ENCODE measurements at places on chromosomes 13 and 19. TPM values are rescaled to one million over a fixed set of nuclear protein-coding genes. Genes with fewer than 3 reads are reported as not detected.
A peak's percentile ranks its signal among the peaks of the same experiment; 100 is the strongest.

- no peak for DNase-seq
Observed at GRCh38 chr13:79663435-79663834, 182.5 kb downstream of the NDFIP2 start.

- DNase-seq: no peak
Observed at GRCh38 chr19:3625996-3626472, 556 bp downstream of the CACTIN start.

GRCh38 chr13:51645154-51645650 is 60.9 kb downstream of the WDFY2 start:
- DNase-seq: no peak

- DNase-seq: no peak
Observed at GRCh38 chr13:113838711-113839201, 25.1 kb downstream of the GAS6 start.

DNA sequence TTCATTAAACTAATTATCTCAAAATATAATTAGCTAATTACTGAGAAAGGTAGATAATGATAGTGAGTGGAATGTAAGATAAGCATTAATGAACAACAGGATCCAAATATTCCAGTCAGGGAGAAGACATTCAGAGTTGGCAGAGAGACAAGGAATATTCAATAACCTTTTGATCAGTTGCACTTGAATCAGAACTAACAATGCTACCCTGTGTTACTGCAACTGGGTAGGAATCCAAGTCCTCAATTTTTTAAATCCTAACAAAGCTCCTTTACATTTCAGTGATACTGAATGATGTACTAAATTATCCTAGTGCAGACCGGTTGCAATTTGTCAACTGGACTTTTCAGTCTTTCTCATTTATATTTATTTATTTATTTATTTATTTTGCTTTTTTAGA is 107.1 kb upstream of the MIR17HG start:
- DNase-seq: no peak

DNA sequence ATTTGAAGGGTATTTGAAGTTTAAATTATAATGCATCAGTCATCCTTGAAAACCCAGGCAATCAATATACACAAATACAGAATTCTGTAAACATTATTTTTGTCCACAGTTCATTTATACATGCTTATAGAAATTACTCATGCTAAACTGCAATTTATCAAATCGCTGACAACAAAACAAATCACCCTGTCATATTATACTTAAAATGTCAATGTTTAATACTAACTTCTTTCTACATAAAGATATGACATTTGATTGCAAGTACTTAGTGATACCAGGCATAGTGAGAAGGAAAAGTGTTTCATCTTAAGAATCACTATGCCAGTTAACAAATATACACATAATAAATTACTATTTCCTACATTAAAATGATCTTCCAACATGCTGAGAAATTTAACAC is 232.0 kb downstream of the PCDH20 start:
- DNase-seq: no peak

DNA sequence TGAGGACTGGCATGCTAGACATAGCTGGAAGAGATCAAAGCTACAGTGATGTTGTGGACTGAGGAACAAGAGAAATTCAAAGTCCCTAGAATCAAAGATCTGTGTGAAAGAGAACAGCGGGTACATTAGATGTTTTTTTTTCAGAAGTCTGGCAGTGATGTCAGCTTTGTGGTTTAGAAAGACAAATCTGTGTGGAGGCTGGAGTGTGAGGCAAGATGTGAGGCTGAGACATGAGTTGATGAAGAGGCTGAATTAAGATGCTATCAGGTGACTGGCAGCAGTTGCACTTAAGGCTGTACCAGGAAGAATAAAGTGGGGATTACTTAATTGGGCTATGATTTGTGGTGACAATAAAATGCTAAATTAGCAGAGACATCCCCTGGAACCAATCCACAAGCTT is 46.5 kb downstream of the DNAJC3 start:
- DNase-seq: no peak

- no peak for DNase-seq
Observed at GRCh38 chr13:99614465-99614885, 113.2 kb downstream of the TM9SF2 start.

DNA sequence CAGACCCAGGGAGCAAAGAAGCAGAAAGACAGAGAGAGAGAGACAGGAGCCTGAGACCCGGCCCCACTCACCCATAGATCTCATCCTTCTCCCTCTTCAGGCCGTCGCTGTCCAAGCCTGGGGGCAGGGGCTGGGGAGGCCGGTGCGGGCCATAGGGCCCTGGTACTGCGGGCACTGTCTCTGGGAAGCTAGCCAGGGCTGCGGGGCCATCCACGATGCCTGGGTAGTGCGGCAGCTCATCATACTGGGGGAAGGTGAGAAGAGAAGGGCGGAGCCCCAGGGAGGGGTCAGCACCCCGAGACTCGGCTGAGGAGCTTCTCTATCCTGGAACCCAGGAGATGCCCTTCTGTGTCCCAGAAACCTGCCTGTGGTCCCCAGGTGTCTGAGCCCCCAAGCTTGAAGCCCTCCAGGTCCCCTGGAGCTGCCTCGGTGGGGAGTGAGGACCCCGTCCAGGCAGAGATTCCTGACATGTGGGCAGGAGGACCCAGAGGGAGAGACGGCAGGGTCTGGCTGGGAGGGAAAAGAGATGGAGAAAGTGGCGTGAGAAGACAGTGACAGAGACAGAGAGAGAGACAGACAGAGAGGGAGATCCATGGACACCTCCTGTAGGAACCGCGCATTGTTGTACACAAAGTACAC is 2.1 kb downstream of the MEIS3 start:
- DNase-seq: peak; percentile 67

- no peak for DNase-seq
Observed at GRCh38 chr13:79786176-79786575, 305.2 kb downstream of the NDFIP2 start.

DNA sequence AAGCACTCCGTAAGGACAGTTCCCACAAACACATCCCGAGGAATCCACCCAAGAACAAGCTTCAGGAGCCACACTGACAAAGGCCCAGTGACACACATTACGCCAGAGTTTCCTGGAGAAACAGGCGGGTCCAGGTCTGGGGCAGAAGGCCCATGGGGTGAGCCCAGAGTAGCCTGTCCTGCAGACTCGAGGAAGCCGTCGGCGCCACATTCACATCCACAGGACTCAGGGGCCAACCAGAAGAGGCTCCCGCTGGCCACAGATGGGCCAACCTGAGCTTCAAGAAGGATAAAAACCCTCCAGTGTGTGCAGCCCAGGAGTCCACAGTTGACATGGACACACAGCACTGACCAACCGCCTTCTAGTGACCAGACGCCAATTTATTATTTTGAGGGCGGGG is 31.3 kb downstream of the GRTP1 start:
- no peak for DNase-seq

GRCh38 chr19:38420935-38421334 is 5.1 kb downstream of the RASGRP4 start:
- DNase-seq: no peak

Gene ZNF534
- not detected for total RNA-seq

Gene FFAR1
- total RNA-seq: not detected

Gene SLC8A2
- total RNA-seq: not detected

Gene C19orf73
- total RNA-seq: not detected

Gene CDC16
- 59.9 TPM for total RNA-seq

Gene RNF225
- total RNA-seq: not detected

Gene TEX29
- not detected for total RNA-seq

Gene TNFRSF19
- 23.5 TPM for total RNA-seq

Gene RXFP2
- total RNA-seq: not detected

Measured in upper lobe of left lung (tissue), 6 donors.